ENCODE measurements at places on chromosomes 2 and 18.

GRCh38 chr2:196041786-196042185 is 26.9 kb downstream of the DNAH7 start:
- no peak for DNase-seq

- no peak for DNase-seq
Measured at GRCh38 chr2:216688731-216689340, 6.5 kb downstream of the IGFBP5 start.

DNA sequence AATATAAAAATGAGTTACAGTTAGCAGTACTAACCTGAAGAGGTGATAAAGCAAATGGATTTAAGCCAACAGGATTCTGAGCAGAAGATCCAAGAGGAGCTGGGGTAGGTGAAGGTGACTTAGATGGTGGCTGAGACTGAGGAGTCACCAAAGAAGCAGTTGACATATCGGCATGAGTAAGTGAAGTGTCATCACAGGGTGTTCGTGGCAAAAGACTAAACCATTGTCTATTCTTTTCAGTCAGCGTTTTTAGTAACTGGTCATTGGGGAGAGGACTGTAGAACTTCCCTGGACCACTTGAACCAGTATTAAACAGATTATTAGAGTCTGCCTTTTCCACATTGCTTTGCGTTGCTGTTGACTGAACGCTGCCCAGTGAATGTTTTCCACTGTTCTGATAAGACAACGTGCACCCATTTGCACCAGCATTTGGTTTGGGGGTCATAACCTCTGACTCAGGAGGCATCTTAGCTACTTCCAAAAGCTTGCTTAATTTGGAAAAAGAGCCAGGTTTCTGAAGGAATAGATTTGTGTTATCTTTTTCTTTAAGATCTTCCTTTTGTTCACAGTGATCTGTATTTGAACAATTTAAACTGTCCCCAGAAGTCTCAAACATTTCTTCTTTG is 63.3 kb upstream of the WDSUB1 start:
- no peak for DNase-seq

DNA sequence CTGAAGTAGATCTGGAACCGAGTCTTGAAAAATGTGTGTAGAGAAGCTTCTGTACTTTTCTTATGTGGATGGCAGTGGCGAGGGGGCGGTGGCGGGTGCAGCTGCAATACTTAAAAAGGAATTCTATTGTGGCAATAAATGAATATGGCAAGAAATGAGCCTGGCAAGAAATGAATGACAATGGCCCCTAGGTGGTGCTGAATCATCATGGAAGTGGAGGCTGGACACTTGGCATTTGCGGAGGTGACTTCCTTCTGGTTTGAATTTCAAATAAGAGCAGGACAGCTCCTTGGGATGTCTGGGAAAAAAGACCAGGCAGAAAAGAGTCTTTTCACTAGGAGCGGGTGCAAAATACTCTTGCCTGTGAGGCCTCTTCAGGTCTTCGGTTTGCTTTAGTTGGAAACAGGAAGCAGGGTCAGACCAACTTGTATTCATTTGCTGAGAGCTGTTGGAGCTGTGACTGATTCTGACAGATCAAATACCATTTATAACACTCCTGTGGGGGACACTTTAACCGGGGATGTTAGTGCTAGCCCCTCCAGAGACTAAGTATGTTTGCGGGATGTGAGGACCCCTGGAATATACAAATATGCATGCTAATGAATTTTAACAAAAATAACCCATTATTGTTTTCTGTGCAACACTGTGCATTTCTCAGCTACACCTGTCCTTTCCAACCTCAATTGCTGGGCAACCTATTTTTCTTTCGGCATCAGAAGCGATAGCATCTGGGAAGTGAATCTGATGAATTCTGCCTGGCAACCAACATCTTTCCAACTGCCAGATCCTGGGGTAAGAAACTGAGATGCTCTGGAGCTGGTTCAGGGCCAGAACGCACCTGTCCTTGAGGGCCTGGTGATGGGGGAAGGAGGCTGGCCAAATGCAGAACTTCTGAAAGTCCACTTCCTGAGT is 35.4 kb downstream of the FASTKD2 start:
- DNase-seq, result peak; percentile 92

DNA sequence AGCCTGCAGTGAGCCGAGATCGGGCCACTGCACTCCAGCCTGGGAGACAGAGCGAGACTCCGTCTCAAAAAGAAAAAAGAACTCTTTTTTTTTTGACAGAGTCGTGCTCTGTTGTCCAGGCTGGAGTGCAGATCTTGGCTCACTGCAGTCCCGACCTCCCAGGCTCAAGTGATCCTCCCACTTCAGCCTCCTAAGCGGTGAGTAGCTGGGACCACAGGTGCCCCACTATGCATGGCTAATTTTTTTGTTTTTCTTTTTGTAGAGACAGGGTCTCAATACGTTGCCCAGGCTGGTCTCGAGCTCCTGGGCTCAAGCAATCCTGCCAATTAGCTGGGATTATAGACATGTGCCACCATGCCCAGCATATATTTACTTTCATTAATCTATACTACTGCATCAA is 12.5 kb upstream of the INO80D start:
- DNase-seq, result no peak

Data from brain (organoid and tissue), 16 donors.